ENCODE measurements at places on chromosomes 2 and 18. TPM values are rescaled to one million over a fixed set of nuclear protein-coding genes. Genes with fewer than 3 reads are reported as not detected.

Gene DUSP19
- 3.4 TPM for total RNA-seq

Gene PRSS56
- not detected for total RNA-seq

Gene CYRIA
- 4.3 TPM for total RNA-seq

Gene GPR55
- total RNA-seq = not detected

Gene MTCL1
- total RNA-seq = 68.1 TPM

Gene NCL
- 251 TPM for total RNA-seq

Gene XDH
- total RNA-seq = 0.12 TPM

Gene ACTR1B
- 77.3 TPM for total RNA-seq

Gene TMEM178A
- total RNA-seq = 3.5 TPM

Gene AQP12A
- not detected for total RNA-seq

All from smooth muscle cell of the coronary artery (primary cell).